ENCODE measurements at places on chromosomes 13 and 19.

GRCh38 chr19:7925171-7925851, 624 bp downstream of the CTXN1 start:
- DNase-seq = no peak

GRCh38 chr19:52942386-52943133, 19.3 kb upstream of the ZNF888 start:
- peak; percentile 88 for DNase-seq

DNA sequence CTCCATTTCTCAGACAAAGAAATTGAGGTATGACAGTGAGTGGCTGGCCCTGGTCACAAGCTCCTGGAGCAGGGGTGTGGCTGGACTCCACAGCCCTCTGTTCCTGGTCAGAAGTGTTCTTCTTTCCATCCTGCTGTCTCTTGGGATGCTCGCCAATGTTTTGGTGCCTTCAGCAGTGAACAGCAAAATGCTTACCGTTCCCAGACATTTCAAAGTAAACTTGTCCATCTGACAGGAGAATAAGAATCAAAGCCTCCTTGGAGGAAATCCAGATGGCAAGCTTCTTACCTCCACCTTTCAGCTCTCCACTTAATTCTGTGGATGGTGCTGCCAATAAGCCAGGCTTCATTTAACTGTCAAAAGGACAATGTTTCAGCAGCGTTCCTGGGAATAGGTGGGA, 954.1 kb downstream of the UQCRFS1 start:
- no peak for DNase-seq

GRCh38 chr13:75770164-75770563, 134.0 kb downstream of the LMO7 start:
- DNase-seq = no peak

DNA sequence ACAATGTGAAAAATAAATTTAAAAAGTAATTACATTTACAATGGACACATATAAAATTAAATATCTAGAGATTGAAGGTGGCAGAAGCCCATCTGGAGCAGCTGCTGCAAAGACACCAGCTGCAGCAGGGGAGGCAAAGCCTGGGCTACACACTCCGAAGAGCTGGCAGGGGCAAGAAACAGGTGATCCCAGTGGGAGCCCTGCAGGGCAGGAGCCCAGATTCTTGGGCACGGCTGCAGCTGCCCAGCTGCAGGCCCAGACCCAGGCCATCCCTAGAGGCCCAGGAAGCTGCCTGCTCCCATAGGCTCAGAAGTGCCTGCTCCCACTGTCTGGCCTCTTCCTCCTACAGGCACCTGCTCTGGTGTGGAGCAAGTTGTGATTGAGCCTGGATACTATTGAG, 1547.9 kb upstream of the SPRY2 start:
- DNase-seq = no peak

DNA sequence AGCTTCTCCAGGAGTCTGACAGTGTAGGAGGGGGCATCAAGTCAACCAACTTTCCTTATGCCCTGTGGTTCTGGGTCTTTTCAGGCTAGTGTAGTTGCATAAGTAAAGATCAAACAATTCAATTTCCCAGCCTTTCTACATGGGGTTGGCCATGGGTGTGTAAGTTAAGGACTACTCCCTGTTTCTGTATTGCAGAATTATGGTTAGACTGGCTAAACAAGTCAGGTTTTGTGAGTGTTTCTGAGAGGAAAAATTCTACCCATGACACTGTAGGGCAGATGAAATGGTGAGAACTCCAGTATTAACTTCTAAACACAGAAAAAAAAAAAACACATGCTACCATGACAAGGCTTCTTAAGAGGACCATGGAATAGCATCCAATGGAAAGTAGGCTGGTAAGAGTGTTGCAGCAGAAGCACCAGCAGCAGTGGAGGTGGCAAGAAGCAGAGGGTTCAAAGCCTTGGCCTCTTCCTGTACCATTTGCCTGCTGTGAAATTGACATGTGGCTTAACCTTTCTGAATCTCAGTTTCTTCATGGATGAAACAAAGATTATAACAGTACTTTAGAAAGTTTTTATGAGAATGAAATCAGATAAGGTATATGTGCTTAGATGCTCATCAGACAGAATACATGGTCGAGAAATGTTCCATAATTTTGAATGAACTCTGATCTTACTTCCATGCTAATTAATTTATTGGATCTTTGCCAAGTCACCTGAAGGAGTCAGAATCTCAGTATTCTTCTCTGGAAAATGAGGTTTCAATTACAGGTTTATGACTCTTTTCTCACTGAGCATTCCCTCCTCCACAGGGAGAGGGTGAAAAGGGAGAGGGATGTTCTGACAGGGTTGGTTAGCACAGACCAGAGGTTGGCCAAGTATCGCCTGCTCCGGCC, 11.4 kb upstream of the SCEL start:
- no peak for DNase-seq

DNA sequence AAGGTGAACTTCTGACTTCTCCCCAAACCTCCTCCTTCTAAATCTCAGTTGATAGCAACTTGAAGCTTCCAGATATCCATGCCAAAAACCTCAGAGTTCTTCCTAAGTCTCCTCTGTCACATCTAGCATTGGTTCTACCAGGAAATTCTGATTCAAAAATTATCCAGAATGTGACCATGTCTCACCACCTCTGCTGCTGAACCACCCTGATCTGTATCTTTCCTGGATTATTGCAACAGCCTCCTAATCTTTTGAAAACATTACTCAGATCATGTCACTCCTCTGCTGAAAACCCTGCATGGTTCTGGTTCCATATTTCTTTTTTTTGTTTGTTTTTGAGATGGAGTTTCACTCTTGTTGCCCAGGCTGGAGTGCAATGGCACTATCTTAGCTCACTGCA, 78.7 kb upstream of the TNFSF11 start:
- no peak for DNase-seq

- DNase-seq = no peak
Observed at GRCh38 chr13:103250071-103250470, 183.9 kb upstream of the SLC10A2 start.

- no peak for DNase-seq
Observed at GRCh38 chr13:20672772-20673171, 30.7 kb upstream of the IL17D start.

DNA sequence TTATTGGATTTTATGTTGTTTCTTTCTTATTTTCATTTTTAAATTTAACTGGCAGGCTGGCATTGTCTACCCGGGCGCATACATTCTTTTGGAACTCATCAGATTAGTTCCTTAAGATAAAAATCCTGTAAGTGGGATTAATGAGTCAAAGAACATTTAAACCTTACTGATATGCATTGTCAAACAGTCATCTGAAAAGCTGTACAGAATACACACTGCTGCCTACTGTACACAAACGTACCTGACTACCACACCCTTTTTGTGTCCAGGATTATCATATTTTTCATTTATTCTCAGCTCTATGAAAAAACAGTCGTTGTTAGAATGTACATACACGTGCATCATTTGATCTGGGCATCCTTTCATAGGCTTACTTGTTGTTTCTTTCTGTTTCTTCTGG, 358.3 kb downstream of the EFNB2 start:
- DNase-seq = no peak

DNA sequence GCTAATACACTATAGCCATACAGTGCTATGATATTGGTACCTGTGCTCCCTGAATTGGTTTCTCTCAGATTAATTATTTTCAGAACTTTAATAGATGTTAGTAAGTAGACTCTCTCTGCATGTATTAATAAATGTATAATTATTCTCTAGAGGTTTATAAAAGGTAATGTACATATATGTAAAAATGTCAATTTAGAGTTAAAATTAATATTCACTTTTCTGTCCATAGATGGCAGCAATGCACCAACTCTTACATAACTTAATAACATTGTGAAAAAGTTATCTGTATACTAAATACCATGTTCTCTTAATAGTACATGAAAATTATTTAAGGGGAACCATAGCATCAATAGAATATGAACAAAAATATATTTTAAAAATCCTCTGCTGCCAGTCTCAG, 515.0 kb upstream of the KLHL1 start:
- DNase-seq = no peak

- DNase-seq = no peak
Observed at GRCh38 chr13:113542751-113543424, 41.7 kb upstream of the TFDP1 start.

- DNase-seq = no peak
Observed at GRCh38 chr19:28045621-28046020, 1167.3 kb downstream of the UQCRFS1 start.

DNA sequence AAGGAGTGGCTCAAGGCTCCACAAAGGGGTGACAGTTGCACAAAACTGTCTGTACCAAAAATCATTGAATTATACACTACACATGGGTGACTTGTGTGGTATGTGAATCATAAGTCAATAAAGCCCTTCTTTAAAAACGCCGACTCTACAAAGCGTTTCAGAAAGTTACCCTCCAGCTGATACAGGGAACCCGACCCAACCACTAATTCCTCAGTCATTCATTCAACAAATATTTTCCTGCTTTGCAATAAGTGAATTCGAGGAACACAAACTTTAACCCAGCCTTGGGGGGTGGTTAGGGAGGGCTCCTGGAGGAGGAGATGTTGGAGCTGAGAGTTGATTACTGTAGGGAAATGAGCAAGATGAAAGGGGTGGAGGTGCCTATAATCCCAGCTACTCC, 32.0 kb downstream of the LTBP4 start:
- no peak for DNase-seq

DNA sequence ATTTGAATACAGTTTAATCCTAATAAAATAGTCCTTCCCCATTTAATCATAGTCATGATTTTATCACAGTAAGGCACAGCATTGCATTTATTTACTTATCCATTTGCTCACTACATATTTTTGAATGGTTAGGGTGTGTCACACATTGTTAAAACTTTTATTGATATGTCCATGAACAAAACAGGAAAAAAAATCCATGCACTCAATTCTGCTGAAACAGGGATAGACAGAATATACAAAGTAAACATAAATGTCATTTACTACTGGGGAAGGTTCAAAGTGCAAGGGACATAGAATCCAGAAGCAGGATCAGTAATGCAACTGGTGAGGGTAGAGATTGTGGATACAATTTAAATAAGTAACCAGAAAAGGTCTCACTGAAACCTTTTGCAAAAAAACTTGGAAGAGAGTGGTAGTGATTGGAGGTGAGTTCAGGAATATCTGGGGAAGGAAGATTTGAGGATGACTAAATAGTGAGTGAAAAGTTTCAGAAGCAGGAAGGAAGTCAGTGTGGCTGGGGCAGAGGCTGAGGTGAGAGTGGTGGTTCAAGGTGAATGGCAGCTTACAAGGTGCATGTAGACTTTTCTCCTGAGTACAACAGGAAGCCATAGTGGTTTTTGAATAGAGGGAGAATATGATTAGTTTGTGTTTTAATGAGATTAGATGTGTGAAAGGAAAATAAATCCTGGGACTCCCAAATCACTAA, 387.2 kb upstream of the ATXN8OS start:
- no peak for DNase-seq

Measured in dorsolateral prefrontal cortex (tissue), 122 donors.